WTC11 (cell line): ENCODE measurements at places on chromosomes 4 and X. TPM values are rescaled to one million over a fixed set of nuclear protein-coding genes. Genes with fewer than 3 reads are reported as not detected.

DNA sequence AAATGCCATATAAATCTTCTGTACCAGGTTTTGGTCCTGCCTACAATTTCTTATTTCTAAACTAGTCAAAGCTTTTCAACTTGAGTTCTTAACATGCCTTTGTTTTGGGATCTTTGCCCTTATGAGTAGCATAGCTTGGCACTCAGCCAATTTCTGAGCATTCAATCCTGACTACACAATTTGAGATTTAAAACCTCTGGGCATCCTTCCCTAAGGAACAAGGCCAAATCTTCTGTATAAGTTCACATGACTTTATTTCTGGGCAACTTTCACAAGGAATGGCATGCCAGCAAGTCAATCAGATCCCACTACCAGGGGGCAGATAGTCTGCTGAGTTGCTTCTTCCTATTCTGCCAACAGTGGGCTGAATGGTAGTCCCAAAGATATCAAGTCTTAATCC, 254.2 kb downstream of the ADAMTS3 start:
- no peak for DNase-seq

DNA sequence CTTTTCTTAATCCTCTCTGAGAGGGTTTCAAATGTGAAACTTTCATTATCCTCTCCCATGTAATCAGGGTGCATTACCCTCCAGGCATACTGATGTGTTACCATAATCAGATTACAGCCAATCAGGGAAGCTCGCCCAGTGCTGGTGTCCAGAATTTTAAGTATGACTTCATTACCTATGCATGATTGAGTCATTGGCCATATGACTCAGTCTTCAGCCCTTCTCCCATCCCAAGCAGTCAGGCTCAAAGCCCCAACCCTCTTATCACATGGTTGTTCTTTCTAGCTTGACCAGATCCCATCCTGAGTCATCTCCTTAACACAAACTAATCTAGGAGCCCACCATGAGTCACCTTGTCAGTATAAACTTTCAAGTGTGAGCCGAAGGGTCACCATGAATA, 1668.1 kb upstream of the AGA start:
- DNase-seq, result no peak

- DNase-seq, result no peak
These were observed 751.2 kb upstream of the PABPC4L start for GRCh38 chr4:134952775-134953174.

GYPE gene
- total RNA-seq, result not detected in 3 replicates

ESX1 gene
- total RNA-seq, result not detected in 3 replicates
